Pancreas (tissue), 10 donors: ENCODE measurements at places on chromosomes 5 and 9. TPM values are rescaled to one million over a fixed set of nuclear protein-coding genes. Genes with fewer than 3 reads are reported as not detected.

Gene DMRT3
- not detected for polyA plus RNA-seq

DNA sequence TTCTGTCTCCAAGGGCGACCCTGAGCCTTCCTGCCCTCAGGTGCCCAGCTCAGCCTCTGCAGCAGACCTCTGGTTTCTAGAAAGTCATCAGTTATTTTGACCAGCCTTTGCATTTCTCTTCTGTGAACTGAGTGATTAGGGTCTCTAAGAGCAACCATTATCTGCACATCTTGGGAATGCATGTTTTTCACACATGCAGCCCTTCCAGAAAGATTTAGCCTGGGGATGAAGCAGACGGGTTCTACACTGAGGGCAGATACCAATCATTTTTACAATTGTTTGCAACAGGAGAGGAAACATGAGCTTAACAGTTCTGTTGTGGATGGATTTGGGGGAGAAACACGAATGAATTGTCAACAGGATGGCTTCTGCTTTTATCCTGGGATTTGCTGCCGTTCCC, 90.1 kb upstream of the PITX1 start:
- no peaks in the 10 kb centered on the region for H3K27me3 ChIP-seq
- no peak overlapping the region for H3K4me3 ChIP-seq
- H3K4me1 ChIP-seq = no peaks in the 10 kb centered on the region
- H3K36me3 ChIP-seq = no peaks in the 10 kb centered on the region

DNA sequence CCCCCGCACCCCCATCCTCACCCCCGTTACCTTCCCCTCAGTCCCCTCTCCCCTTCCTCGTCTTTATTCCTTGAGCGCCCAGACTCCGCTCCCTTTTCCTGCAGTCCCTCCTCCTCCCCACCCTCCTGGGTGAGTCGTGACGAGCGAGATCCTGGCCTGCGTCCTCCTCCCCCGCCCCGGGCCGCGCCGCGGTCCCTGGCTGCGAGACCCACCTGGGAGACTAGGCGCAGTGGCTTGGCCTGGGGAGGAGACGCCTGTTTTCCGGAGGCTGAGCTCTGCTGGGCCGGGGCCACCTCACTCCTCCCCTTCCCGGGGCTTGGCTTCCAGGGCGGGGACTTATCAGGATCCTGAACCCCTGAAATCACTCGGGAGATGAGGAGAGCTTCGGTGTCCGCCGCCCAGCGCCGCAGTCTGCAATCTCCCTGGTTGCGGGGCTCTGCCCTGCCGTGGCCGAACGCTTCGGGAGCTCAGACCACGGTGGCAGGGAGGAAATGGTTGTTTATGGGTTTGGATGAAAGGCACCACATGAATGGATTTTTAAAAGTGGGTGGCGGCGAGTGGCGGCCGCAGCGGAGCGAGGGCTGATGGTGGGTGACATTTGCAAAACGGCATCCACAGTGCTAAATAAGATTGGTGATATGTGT, 984 bp downstream of the STXBP1 start:
- H3K27me3 ChIP-seq = no peaks in the 10 kb centered on the region
- peak; percentile 45 for DNase-seq
- peak overlapping the region; percentile 90 for H3K4me3 ChIP-seq
- no peaks in the 10 kb centered on the region for H3K36me3 ChIP-seq
- H3K4me1 ChIP-seq = peaks cover 12% of the 10 kb centered on the region
- peak overlapping the region; percentile 34 for H3K27ac ChIP-seq

GRCh38 chr9:38619556-38620447, 594 bp downstream of the ANKRD18A start:
- H3K36me3 ChIP-seq = no peaks in the 10 kb centered on the region
- H3K27ac ChIP-seq = peak overlapping the region; percentile 74
- H3K4me3 ChIP-seq = peak overlapping the region; percentile 47
- H3K4me1 ChIP-seq = no peaks in the 10 kb centered on the region
- H3K27me3 ChIP-seq = no peaks in the 10 kb centered on the region

- no peak overlapping the region for H3K27ac ChIP-seq
- H3K4me3 ChIP-seq = no peak overlapping the region
- DNase-seq = no peak
- H3K27me3 ChIP-seq = no peaks in the 10 kb centered on the region
- no peaks in the 10 kb centered on the region for H3K36me3 ChIP-seq
These were observed 668.4 kb upstream of the FAM174A start for GRCh38 chr5:99866740-99867139.
